Activated T-cell treated with anti-CD3 and anti-CD28 coated beads, Interleukin-2, amount 50 U/mL, for 1 hour (primary cell): ENCODE measurements at places on chromosomes 11 and 22.

GRCh38 chr11:73652046-73652730 is 5.8 kb downstream of the PLEKHB1 start:
- no peak for DNase-seq

GRCh38 chr22:44624689-44625420 is 77.1 kb upstream of the PRR5 start:
- DNase-seq: no peak

DNA sequence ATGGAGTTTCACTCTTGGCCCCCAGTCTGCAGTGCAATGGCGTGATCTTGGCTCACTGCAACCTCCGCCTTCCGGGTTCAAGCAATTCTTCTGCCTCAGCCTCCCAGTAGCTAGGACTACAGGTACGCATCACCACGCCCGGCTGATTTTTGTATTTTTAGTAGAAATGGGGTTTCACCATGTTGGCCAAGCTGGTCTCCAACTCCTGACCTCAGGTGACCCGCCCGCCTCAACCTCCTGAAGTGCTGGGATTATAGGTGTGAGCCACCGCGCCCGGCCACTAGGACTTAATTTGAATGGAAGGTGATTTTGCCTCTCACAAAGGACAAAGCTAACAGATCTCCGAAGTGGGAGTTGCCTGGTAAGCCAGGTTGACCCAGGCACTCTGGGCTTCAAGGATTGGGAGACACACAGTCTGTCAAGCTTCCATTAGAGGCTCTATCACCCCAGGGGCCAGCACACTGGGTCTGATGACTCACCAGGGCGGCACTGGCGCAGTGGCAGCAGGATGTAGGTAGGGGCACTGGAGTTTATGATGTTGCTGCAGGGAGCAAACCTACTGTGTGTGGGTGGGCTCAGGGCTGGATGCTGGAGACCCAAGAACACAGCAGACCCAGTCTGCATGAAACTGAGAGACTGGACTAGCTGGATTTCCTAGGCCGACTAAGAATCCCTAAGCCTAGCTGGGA is 17.8 kb upstream of the KCTD14 start:
- DNase-seq: no peak

DNA sequence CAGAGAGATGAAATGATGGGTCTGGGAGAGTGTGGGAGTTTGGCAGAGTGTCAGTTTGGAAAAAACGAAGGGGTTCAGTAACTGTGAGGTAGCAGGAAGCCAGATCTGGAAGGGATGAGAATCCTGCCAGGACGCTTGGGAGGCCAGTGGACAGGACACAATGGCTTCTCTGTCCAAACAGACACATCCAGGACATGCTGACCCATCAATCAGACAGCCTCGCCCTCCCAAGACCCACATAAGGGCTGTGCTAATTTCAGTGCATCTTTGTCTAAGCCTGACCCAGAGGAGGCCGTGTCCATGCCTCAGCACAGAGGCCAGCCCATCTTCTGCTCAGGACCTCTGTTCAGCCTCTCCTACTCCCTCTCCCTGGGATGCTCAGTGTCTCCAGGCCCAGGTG is 576.5 kb upstream of the B3GAT1 start:
- DNase-seq: no peak

DNA sequence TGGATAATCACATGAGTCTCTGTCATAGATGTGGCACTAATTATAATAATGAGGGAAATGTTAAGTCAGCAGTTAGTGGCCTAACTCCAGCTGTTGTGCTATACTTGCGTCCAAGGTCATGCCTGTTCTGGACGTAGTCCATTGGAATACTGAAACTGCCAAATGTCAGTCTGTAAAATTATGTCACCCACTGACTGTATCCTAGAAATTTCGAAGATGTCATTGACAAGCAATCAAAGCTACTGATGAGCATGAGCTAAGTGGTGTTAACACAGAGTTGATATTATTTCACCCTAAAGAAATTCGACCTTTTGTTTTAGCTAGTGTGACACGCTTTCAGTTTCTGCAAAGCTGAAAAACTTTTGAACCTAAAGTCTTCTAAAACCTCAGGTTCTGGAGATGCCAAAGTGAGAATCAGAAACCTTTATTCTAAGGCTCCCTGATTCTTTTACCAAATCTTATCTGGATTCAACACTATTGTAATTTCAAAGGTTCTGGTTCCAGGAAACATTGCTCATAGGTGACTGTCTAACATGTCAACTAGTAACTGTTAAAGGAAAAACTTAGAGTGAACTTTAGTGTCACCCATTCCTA is 14.9 kb upstream of the ME3 start:
- no peak for DNase-seq

DNA sequence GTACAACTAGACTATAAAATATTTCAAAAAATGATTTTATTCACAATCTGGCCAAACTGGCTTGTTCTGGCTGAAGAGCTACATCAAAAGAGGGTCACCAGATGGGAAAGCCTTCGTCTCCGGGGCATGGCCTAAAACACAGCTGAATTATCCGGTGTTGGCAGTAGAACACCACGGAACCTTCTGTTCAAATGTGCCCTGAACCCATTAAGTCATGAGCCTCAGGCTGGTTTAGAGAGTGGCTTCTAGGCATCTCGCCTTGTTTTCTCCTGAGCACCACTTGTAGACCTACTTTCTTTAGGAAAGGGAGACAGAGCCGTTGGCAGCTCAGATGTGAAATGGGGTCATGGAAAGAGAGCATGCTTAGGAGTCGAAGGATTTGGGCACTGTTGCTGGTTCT is 890.2 kb downstream of the NTM start:
- no peak for DNase-seq

GRCh38 chr11:122002926-122003325 is 113.1 kb downstream of the BLID start:
- DNase-seq: no peak

- DNase-seq: no peak
Measured at GRCh38 chr11:41382927-41383326, 76.5 kb downstream of the LRRC4C start.

DNA sequence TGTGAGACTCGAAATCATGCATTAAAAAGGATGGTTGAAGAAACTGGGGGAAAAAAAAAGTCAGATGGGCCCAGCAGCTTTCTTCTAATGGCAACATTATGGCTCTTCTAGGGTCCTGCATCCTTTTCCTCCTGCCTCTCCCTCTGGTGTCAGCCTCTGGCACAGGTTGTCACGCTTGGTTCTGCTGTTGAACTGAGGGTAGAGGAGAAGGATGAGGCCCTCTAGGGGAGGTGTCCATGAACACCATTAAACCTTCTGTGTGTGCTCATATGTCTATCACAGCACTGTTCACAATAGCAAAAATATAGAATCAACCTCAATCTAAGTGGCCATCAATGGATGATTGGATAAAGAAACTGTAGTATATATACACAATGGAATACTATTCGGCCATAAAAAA is 36.0 kb downstream of the BUD13 start:
- DNase-seq: no peak

- no peak for DNase-seq
Measured at GRCh38 chr22:49324527-49325491, 502.9 kb downstream of the BRD1 start.

DNA sequence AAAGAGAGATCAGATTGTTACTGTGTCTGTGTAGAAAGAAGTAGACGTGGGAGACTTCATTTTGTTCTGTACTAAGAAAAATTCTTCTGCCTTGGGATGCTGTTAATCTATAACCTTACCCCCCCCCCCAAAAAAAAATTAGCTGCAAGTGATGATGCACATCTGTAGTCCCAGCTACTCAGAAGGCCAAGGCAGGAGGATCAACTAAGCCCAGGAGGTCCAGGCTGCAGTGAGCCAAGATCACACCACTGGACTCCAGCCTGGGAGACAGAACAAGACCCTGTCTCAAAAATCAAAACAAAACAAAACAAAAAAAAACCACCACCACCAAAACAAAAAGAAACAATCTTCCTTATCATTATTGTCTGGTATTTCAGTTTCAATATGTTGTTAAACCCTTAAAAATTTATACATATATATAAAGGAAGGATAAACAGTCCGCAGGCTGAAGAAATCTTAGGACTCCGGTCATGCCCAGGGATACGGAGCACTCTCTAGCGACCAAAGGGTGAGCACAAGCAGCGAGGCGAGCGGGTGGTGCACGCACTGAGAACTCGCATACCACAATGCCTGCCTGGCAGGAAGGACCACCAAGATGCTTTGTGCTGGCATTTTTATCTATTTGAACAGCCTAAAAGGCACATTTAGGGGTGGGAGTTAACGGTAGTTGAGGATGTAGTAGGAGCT is 6.4 kb downstream of the POLDIP3 start:
- DNase-seq: no peak

DNA sequence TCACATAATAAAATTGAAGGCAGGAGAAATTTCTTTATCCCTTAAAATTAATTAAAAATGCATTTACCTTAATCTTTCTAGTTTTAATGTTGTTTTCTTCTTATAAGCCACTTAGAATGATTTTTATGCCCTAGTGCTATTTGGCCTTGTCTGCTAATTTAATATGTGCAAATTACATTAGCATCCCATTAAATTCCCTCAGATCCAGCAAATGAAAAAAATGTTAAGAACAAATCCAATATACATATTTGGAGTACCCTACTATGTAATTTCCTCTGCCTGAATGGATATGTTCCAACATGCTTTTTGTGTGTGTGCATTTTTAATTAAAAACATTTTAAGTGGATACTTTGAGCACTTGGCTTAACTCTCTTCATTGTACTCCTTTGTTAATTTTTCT is 56.9 kb downstream of the TNRC6B start:
- DNase-seq: no peak

DNA sequence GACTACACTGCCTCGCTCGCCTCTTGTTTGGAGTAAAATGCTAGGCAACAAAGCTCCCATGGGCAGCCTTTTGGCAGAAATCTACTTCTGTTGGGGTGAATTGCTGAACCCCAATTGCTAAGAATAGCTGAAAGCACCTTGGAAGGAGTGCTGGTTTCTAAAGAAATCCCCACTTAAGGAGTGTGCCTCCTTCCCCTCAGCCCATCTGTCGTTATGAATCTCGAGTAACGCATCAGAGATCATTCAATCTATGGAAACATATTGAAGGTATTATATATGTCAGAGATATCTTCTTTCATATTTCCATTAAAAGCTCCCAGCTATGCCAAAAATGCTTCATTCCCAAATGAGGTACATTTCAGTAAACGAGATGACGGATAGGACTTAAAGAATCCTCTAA is 229.6 kb upstream of the BLID start:
- no peak for DNase-seq

DNA sequence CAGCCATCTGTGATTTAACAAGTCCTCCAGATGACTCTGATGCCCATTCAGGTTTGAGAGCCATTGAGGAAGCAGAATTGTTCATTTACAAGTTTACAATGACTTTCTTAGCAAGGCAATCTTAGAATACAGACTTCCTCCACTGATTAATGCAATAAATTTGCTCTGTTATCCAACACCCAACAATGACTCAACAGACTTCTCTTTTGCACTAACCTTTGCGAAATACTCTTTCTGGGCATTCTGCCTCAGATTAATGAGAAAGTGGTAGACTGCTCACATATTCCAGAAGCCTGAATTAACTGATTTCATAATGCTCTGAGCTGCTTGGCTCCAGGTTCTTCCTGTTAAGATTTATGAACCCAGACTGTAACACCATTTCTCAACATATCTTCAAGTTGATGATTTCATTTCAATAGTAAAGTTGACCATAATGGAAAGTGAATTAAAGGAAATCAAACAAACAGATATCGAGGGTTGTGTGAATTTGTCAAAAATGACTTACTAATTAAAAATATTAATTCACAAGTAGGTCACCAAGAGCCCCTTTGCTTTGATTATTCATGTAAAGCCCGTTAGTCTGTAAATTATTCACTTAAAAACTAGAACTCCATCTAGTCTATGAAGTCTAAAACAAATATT is 70.5 kb upstream of the BLID start:
- DNase-seq: no peak

DNA sequence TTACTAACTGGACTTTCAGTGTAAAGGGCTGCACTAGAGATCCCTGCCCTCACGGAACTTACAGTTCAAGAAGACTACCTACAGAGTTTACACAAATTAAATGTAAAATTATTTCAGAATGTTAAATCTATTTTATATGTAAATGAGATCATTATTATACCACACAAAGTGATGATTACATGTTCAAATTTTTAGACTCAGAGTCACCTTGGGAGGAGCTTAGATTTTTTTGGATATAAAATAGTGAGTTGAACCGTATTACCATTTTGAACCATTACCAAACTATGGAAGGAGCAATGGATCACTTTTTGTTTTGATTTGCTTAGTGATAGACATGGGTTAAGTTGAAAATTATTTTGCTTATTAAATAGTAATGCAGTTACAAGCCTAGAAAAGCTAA is 1.6 kb downstream of the IPO7 start:
- DNase-seq: no peak

- no peak for DNase-seq
Measured at GRCh38 chr11:58965246-58965985, 26.1 kb downstream of the GLYATL1 start.

GRCh38 chr22:41779929-41780505 is 20.5 kb upstream of the CCDC134 start:
- DNase-seq: no peak

DNA sequence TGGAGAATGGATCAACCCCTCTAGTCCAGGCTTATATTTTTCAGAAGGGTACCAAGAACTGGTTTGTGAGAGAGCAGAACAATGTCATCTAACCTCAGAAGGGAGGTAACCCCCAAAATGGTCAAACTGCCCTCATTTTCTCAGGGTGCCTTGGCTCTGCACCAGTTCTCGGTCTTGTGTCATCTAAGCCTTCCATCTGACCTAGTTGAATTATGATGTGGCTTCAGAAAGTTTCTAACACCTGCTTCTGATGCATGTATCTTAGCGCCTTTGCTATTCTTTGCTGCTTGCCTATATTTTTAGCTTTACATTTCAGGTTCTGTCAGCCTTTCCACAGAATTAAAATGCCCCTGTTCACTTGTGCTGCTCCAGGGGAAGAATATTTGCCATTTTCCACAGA is 91.7 kb upstream of the E2F8 start:
- no peak for DNase-seq

GRCh38 chr22:45664136-45664646 is 7.4 kb upstream of the ATXN10 start:
- DNase-seq: no peak

GRCh38 chr22:42844756-42845155 is 12.3 kb downstream of the ARFGAP3 start:
- no peak for DNase-seq

DNA sequence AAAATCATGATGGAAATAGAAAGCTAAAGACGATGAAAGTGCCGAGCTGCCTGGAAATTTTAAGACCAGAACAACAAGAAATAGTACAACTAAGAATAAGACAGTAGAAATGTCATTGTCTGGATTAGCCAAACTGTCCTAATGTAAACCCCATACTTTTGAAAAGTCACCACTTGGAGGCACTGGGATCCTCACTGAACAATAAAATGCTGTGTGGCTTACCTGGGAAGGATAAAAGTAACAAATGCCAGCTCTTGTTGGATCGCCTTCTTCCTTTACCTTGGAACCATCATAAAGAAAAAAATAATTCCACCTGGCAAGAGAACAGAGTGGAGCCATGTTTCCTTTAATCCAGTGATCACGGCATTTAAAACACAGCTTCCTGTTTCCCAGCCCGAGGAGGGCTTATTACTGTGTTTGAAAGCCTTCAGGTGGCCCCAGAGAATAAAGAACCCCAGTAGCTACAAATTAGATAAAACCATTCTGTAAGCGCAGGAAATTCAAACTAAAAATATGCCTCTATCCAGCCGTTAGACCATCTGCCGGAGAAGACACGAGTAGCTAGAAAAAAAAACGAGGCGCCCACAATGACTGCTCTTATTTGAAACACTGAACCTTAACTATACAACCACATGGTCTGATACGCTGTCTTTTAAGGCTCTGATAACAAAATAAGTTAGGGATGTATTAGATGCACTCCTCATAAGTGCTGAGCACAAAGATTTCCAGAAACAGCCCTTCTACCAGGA is 4.4 kb downstream of the HPS4 start:
- DNase-seq: no peak
